ENCODE measurements at places on chromosomes 6 and 20.

DNA sequence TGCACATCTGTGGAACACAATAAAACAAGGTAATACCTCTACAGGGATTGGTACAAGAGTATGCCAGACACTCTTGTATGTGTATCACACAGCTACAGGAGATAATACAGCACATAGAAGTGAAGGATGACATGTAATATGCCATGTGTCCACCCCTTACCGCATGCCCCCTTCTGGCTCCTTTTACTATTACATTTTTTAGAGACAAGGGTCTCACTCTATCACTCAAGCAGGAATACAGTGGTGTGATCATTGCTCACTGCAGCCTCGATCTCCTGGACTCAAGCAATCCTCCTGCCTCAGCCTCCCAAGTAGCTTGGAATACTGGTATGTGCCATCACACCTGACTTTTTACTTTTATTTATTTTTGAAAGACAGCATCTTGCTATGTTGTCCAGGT, 4.2 kb upstream of the NCR3 start:
- DNase-seq, result no peak

DNA sequence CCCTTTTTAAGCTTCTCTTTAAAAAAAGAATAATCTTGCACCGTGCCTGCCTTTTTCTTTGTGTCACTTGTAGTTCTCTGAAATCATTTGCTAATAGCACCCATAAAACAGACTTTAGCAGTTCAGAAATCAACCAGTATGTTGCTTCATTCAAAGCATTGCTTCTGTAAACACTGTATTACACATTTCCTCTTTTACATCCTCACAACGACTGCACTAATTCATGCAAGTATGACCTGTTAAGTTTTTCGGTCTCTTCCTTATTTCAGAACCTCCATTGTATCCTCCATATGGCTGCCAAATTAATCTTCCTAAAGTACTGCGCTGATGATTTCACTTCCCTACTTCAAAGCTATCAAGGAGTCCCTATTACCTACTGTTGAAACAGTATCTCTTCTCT, 142.9 kb upstream of the RNF217 start:
- DNase-seq, result no peak

GRCh38 chr20:4073852-4074741, 58.7 kb upstream of the RNF24 start:
- no peak for DNase-seq

DNA sequence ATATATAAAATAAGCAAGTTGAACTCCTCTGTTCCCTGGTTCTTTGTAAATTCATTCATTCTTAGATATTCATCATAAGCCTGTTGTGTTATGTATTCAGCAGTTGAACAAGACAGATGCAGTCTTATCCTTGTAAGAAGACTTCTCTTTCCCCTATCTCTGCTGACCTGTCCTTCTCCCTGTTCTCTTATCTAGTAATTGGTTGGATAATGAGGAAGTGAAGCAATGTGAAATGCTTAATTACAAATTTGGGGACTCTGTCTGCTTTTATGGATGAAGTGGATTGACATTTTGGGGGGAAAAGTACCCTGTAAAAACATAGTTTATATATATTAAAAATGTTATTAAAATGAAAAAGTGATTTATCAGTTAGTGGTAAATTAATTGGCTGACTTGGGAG, 37.0 kb downstream of the CDKAL1 start:
- no peak for DNase-seq

DNA sequence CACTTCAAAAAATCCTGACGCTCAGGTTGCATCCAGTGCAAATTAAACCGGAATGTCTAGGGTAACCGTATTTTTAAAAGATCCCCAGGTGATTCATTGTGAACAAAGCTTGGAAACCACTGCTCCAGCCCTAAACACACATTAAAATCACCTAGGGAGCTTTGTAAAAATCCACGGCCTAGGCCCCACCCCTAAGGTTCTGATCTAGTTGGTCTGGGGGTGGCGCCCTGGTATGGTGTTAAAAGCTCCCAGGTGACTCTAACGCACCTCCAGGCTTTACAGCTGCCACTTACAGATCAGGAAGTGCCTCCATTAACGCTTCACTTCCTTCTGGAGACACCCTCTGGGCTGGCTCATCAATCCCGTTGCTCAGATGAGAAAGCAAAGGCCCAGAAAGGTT, 92.2 kb downstream of the GRM4 start:
- DNase-seq, result no peak

DNA sequence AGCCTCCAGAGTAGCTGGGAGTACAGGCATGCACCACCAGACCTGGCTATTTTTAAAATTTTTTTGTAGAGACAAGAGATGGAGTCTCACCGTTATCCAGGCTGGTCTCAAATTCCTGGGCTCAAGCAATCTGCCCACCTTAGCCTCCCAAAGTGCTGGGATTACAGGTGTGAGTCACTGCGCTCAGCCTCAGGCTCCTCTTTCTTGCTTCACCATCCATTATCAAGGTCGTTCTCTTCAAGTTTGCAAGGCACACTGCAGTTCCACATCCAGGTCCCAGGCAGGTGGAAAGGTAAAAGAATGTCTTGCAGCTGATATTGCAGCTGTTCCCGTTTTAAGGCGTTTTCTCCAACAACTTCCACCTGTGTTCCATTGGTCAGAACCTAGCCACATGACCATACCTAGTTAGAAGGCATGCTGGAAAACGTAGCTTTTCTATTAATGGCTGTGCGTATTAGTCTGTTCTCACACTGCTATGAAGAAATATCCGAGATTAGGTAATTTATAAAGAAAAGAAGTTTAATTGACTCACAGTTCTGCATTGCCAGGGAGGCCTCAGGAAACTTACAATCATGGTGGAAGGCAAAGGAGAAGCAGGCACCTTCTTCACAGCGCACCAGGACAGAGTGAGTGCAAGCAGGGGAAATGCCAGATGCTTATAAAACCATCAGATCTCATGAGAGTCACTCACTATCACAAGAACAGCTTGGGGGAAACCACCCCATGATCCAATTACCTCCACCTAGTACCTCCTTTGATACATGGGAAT, 51.7 kb downstream of the PCNA start:
- DNase-seq, result no peak

GRCh38 chr6:2097464-2097863, 147.9 kb downstream of the GMDS start:
- DNase-seq, result no peak

GRCh38 chr6:168625602-168626001, 184.6 kb downstream of the SMOC2 start:
- DNase-seq, result no peak

DNA sequence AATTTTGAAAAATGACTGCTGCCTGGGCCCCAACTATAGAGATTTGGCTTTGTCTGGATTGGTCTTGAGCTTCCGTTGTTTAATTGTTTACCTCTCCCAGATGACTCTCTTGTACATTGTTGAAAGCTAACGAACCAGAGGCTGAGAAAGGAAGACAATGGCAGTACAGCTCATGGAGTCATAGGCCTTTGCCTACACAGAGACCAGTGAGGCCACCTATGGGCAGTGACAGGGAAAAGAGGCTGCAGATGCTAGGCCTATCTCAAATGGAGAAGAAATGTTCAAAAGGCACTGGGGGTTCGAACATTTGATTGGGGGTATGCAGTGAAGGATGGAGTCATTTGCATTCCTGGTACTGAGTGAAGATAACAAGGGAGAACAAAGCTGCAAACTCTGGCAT, 29.1 kb downstream of the OPN5 start:
- DNase-seq, result no peak

GRCh38 chr20:46559685-46560440, 9.4 kb upstream of the OCSTAMP start:
- no peak for DNase-seq

GRCh38 chr6:7910298-7910653, 312 bp downstream of the TXNDC5 start:
- DNase-seq, result no peak

DNA sequence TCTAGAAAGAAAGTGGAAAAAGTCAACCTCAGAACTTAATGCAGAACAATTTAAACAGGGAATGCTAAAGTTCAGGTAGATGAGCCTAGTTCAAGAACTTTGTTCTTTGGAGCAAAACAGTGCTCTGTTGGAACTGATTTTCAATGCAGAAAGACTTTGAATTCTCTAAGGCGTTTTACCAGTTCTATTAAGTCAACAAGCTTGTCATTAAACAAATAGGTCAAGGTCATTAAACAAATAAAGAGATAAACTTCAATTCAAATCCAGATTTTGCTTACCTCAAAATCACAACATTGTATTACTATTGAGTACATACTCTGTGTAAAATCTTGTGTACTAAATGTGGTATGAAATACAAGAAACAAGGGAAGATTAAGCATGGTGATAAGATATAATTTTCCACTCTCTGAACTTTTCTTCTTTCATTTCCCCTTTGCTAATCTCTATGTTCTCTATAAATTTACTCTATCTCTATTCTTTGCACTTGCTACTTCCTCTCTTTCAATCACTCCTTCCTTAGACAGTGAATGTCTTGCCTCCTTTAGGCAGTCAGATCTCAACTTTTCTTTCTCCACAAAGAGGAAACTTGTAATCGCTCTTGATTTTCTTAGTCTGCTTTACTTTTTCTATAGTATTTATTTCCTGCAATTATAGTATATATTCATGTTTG, 160.8 kb upstream of the KHDRBS2 start:
- no peak for DNase-seq

GRCh38 chr6:118635909-118636735, 15.3 kb downstream of the CEP85L start:
- DNase-seq, result no peak

DNA sequence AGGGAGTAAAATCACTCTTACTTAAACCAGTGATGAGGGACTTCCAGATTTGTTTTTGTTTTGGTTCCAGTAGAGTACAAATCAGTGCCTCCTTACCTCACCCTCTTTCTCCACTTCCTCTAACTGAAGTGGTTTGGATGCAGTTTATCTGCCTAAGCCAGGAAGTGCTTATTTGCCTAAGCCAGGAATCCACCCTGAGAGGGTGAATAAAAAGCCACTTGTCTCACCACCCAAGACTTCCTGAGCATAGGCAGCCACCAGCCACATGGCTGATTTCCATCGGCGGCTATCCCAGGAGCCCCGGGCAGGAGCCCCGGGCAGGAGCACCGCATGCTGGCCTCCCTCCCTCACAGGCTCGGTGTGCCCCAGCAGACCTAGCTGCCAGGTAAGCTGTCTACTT, 12.0 kb downstream of the LRP11 start:
- DNase-seq, result no peak

- no peak for DNase-seq
Measured at GRCh38 chr6:138682704-138683527, 90.7 kb upstream of the CCDC28A start.

- DNase-seq, result peak; percentile 46
Measured at GRCh38 chr20:32031007-32031958, 20.8 kb upstream of the HCK start.

GRCh38 chr6:13327691-13328075, 654 bp downstream of the TBC1D7 start:
- no peak for DNase-seq

- no peak for DNase-seq
Measured at GRCh38 chr20:35297155-35297554, 4.9 kb upstream of the FAM83C start.

- DNase-seq, result no peak
Measured at GRCh38 chr6:51843456-51844056, 243.9 kb downstream of the PKHD1 start.

GRCh38 chr6:82196161-82196560, 51.4 kb downstream of the IBTK start:
- DNase-seq, result no peak

GRCh38 chr6:170374571-170375444, 68.2 kb downstream of the FAM120B start:
- no peak for DNase-seq

- peak; percentile 92 for DNase-seq
Measured at GRCh38 chr20:36064658-36065426, 89.7 kb upstream of the EPB41L1 start.

Measured in activated naive CD8-positive, alpha-beta T cell treated with anti-CD3 and anti-CD28 coated beads for 36 hours (primary cell).